ENCODE measurements at places on chromosomes 16 and 17.

DNA sequence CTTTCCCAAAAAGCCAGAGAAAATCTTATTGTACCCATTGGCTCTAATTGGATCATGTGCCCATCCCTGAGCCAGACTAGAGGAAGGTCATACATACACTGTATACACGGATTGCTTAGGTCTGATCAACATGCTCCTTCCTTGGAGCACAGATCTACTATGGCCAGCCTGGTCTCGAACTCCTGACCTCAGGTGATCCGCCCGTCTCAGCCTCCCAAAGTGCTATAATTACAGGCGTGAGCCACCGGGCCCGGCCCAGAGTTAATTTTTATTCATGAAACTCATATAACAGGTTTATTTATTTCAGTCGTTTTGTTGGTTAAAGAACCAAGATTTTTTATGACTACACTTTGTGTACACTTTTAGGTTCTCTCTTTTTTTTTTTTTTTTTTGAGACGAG is 1.2 kb upstream of the TAOK1 start:
- DNase-seq = no peak

DNA sequence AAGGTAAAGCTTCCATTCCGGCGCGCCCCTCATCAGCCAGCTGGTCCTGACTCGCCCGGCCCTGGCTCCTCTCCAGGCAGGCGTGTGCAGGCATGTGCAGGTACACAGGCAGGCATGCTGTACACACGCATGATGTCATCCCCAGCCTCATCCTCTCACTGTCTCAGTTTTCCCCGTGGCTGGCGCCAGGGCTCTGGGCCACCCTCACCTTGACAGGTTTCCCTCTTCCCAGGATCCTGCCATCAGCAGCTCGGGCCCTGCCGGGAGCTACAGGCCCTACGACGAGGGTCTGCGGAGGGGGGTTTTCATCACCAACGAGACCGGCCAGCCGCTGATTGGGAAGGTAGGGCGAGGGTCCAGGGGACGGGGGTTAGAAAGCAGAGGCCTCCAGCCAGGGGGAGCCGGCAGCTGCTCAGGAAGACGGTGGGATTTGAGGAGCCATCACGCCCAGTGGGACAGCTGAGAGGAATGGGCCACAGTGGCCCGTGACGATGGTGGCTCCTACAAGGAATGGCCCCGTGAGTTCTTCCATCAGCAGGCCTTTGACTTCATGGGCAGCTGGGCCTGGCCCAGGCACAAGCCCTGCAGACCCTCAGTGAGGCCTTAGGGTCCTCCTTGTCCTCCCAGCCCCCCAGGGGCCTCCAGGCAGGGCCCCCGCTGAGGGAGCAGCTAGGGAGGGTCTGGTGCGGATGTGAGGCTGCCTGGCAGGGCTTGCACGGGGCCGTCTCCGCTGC is 8.5 kb downstream of the GAA start:
- no peak for DNase-seq

DNA sequence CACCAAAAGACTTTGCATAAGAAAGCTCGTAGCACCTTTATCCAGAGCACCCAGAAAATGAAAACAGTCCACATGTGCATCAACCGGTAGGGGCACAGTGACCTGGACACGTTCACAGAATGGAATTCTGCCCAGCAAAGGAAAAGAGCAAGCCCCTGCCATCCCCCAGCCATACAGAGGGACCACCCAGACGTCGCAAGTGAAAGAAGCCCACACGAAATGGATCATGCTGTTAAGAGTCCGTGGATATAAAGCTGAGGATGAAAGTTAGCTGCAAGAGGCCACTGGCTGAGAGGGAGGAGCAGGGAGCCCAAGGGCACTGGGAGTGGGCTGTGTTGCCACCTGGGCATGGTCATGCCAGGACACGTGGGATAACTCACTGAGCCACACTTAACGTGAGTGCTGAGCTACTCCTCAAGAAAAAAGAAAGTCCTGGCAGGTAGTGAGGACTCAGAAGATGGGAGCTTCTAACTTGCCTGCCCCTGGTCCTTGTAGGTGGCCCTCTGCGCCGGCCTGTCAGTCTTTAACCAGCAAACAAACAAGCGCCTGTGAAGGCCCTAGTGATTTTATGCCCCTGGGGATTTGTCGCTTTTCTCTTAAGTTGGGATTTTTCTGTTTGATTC is 190.7 kb downstream of the C16orf95 start:
- DNase-seq = no peak

GRCh38 chr16:66247516-66248481 is 118.7 kb upstream of the CDH5 start:
- no peak for DNase-seq

GRCh38 chr17:36722121-36722902 is 120.9 kb downstream of the MRM1 start:
- DNase-seq = peak; percentile 83

DNA sequence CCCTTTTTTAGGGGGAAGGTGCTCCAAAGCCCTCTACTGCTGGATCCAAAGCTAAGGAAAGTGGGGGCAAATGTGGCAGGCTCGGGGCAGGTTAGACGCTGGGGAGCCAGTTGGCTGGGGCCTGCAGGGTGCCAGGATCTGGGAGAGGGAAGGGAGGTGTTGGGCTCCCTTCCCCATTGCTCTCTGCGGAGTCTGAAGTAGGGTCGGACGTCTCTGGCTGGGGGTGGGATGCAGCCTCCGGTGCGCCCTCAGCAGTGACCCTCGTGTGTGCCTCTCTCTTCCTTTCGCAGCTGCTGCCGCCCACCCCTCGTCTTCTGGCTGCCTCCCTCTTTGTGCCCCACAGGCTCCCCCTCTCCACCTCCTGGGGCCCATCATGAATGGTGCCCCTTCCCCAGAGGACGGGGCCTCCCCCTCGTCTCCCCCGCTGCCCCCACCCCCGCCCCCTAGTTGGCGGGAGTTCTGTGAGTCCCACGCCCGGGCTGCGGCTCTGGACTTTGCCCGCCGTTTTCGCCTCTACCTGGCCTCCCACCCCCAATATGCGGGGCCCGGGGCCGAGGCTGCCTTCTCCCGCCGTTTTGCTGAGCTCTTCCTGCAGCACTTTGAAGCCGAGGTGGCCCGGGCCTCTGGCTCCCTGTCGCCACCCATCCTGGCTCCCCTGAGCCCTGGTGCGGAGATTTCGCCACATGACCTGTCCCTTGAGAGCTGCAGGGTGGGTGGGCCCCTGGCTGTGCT is 2.2 kb downstream of the SH2B1 start:
- DNase-seq = no peak

DNA sequence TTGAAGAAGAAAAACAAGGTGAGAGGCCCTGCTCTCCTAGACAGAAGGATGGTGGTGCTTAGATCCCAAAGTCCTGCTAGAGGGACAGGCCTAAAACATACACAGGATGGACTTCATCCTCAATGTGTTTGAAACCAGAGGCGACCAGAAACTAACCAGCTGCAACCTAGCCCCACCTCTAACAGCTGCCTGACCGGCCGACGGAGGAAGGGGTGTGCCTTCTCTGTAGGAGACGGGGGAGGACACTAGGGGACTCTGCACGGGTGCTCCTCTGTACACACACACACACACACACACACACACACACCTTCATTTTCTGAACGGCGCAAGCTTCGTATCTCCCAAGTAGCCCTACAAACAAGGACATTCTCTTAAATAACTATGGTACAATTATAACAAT is 24.3 kb upstream of the PITPNM3 start:
- DNase-seq = no peak

DNA sequence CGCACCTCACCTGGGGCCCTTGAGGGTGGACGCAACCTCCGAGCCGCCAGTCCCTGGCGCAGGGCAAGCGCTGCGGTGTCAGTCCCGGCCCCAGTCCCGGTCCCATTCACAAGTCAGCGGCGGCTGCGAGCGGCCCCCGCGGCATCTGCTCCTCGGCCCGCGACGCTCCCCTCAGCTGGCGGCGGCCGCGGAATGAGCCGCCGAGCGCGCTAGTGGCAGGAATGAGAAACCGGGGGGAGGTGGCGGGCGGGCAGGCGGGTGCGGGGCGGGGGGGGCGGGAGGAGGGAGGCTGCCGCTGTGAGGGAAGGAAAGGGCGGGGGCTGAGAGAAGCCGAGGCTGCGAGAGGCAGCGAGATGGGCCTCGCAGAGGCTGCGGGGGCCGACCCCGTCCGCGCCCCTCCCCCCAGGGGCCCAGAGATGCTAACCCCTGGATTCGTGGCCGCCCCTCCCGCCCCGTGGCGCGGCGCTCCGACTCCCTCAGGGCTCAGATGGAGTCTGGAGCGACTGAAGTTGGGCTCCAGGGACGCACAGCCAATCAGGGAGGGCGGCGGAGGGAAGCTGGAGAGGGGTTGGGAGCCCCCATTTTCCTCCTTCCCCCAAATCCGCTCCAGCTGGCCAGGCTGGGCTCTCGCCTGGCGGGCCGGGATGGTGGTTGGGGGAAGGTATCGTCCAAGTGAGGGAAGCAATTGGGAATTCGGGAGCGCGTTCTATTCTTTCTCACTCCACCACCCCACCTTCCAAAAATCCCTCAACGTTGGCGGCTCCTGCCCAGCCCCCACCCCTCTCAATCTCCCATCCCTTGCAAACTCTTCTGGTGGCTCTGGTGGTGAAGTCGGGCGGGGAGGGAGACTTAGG is at the start of gene CDH11:
TSS of gene CDH11 (minus strand) at position 194 of the 854 bp plus-strand sequence. CDS start 117,194 bp downstream, outside the sequence.
- DNase-seq = no peak

GRCh38 chr17:68383443-68384321 is 73.6 kb downstream of the WIPI1 start:
- peak; percentile 17 for DNase-seq

GRCh38 chr17:4998027-4998731 is 429 bp downstream of the KIF1C start:
- DNase-seq = no peak

DNA sequence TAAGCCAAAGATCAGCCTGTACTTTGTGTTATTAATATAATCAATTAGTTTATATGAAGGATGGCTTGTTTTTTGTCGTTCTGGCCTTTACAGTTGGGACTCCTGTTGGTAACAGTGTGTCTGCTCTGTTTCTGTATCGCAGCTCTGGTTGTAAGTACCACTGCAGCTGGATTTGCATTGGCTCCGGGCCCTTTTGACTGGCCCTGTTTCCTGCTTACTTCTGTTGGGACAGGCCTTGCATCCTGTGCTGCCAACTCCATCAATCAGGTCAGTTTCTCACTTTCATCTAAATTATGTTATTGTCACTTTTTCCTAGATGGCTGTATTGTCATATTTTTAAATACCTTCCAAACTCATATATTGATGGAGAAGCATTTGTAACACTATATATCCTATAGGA is 32.7 kb downstream of the COX10 start:
- DNase-seq = no peak

DNA sequence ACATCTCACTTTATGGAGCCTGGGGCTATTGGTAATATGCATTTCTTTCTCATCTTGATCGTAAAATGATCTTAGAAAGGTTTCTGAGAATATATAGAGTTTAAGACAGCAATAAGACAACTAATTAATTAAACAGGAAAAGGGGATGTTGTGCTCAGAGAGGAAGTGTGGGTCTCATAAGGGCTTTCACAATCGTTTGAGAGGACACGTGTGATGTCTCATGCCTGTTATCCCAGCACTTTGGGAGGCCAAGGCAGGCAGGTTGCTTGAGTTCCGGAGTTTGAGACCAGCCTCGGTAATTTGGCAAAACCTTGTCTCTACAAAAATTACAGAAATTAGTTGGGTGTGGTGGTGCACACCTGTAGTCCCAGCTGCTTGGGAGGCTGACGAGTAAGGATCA is 295.6 kb downstream of the WWOX start:
- no peak for DNase-seq

GRCh38 chr16:3701531-3701930 is 15.8 kb downstream of the TRAP1 start:
- DNase-seq = no peak

DNA sequence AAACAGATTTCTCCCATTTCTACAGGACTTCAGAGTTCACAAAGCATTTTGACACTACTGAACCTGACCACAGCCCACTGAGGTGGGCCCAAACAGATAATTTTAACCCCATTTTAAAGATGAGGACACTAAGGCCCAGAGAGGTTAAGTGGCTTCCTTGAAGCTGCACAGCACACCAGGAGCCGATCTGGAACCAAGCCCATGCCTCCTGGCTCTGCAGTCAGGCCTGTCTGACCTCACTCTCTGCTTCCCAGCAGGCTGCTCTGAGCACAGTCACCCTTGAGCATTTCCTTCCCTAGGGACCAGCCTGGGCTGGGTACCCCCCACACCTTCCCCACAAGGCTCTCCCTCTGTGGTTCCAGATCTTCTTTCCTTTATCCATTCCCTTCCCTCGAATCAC is 252.2 kb downstream of the ENGASE start:
- no peak for DNase-seq

DNA sequence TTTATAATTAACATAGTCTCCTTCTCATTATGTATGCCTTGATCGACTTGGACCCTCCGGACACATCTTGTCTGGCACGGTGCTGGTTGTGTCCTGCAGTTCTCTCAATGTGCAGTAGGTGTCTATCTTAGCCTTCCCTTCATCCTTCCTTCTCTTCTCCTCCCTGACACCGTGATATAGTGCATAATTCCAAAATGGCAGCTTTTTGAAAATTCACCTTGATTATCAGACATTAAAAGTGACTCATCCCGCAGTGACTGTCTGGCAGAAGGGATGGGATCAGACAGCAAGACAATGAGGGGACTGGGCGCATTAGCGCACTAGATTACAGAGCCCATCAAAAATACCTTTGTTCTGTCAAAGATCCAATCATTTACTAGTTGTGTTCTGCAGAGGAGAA is 70.0 kb upstream of the PMFBP1 start:
- DNase-seq = no peak

GRCh38 chr17:41777574-41778188 is 8.8 kb downstream of the JUP start:
- no peak for DNase-seq

DNA sequence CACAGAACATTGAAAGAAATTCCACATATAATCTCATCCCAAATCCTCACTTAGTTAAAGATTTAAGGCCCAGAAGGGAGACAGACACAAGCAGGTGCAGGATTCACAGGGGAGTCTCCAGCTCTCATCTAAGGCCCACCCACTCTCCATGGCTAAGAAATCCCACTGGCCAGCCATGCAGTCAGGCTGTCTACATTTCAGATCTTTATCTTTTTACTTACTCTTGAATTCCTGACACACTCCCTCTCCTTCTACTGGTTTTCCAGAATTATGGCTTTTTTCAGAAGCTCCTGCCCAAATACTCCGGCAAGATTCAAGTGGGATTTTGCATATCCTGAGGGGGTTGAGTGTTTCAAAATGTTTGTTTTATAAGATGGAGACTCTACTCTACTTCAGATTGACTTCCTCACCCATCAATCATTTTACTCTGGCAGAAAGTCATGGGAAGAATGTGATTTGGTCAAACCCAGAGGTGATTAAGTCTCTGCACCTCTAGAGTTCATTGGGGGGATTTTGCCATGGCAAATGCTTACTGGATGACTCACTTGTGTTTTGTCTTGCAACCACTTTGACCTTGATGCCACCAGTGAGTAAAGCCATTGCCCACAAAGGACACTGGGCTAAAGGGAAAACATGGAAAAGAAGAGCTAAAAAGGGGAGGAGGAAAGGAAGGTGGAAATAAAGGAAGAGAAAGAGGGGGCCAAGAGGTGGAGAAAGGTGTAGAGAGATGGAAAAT is 688.8 kb upstream of the SALL1 start:
- no peak for DNase-seq

- no peak for DNase-seq
Measured at GRCh38 chr17:62630365-62631085, 3.1 kb downstream of the MRC2 start.

GRCh38 chr17:57752031-57752905 is 7.2 kb upstream of the CCDC182 start:
- DNase-seq = no peak

- DNase-seq = peak; percentile 58
Measured at GRCh38 chr17:2056206-2057174, 1.6 kb downstream of the HIC1 start.

- DNase-seq = no peak
Measured at GRCh38 chr16:85856079-85856478, 42.9 kb upstream of the IRF8 start.

- no peak for DNase-seq
Measured at GRCh38 chr16:50058091-50058771, 7.5 kb upstream of the HEATR3 start.
